Muscle of back (tissue), 13 donors: ENCODE measurements at places on chromosomes 16 and 17.
A peak's percentile ranks its signal among the peaks of the same experiment; 100 is the strongest.

DNA sequence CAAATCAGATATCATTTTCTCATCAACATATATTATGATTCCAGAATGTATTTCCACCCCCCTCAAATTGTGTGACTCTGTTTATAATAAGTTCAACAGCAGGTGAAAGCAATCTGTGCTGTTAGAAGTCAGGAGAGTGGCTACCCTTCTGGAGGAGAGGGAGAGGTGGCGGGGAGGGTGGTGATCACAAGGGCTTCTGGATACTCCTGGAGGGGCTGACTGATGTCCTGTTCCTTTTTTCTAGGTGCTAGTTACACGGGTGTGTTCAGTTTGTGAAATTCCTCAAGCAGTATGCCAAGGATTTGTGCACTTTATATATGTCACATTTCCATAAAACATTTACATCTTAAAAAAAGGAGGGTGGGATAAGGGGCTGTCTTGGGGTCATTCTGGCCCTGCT lies 119.1 kb downstream of the IRF8 start:
- DNase-seq = no peak

DNA sequence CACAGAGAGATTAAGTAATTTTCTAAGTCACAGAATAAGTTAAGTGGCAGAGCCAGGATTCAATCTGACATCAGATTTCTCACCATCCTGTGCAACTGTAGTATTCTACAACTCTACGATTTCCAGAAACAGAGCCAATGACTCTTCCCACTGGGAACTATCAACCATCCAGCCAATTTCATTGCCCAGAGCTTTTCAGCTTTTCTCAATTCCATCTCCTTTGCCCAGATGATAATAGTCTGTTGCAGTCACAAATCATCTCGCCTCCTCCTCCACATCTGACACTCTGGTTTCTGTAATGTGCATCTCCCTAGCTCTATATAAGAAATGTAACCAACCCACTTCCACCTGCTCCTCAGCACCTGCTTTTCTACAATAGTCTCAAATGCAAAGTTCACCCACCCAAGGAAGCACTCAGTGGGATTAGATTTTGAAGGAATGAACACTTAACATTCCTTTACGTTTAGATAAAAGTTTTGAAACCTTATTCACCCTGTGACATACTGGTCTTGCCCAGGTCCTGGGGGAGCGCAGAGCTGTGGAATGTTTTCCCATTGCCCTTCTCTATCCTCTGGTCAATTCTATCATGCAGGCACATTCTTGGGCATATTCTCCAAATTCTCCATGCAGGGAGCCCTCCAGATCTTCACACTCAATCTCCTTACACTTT lies 167.8 kb upstream of the ASIC2 start:
- DNase-seq = no peak

DNA sequence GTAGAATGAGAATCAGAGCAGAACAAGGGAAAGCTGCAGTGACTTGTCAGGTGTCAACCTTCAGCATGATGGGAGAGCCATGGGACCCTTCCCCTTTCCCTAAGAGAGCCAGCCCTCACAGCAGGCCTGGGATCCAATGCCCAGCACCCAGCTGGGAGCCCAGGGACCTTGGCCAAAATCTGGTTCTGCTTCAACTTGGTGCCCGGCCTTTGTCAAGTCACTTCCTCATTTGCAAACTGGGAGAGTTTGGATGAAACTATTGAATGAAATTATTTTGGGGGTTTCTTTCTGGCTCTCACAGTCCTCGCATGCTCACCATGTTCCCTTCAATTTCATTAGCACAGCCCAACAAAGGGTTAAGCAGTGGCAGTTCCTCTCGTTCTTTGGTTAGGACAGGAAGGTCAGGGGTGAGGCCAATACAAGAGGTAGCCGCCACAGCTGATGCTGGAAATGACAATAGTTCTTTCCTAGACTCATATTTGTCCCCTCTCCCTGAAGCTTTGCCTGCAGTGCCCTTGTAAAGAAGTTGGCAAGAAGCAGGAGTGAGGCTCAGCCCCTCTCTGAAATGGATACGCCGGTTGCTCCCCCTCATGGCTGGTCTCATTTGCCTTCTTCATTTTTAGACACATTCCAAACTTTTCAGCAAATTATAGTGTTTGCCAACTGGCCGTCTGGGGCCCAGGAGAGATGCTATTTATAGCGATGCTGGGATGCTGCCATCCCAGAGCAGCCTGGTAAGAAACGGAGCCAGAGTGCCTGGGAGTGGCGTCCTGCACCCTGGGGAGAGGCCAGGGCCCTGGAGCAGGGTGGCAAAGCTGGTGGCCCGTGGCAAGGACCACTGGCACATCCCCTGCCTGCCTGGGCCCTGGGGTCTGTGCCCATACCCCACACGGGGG lies 34.5 kb upstream of the MEOX1 start:
- no peak for DNase-seq

DNA sequence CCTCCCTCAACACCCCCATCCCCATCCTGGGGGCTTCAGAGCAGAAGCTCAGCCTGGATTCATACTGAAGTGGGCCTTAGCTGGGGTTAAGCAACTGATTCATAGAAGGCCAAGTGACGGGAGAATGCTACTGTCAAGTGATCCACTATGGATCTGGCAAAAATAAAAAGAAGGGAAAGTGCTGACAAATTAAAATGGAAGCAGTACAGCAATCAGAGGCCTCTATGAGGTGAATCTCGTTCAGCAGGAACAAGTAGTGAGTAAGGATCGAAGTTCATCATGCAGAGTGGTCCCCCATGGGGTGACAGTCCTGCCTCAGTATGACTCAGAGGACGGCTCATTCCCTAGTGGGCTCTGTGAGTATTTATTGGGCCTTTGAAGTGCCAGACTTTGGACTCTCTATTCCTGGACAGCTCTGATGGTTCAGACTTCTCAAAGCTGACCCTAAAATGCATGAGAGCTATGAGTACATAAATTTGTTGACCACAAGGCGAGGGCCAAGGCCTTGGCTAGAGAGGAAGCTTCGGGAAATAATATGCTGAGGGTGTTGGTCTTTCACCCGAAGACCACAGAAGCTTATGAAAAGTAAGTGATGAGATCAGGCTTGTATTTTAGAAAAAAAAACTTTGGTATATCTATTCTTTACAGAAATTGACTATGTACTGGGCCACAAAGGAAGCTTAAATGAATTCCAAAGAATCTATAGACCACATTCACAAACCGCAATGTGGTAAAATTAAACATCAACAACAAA lies 5.3 kb upstream of the NSMCE1 start:
- no peak for DNase-seq

DNA sequence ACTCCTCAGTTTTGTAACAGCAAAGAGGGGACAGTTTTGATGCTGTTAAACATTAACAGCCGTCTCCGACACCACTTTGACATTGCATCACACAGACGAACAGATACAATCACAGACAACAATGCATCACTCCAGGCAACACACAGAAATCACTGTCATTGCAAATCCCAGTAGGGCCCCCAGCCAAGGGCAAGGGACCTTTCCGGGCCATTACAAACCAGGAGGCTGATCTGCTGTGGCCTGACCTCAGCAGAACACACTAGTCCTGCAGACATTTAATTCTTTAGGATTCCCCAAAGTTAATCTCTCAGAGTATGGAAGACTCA lies 136.2 kb upstream of the RCVRN start:
- DNase-seq = no peak

DNA sequence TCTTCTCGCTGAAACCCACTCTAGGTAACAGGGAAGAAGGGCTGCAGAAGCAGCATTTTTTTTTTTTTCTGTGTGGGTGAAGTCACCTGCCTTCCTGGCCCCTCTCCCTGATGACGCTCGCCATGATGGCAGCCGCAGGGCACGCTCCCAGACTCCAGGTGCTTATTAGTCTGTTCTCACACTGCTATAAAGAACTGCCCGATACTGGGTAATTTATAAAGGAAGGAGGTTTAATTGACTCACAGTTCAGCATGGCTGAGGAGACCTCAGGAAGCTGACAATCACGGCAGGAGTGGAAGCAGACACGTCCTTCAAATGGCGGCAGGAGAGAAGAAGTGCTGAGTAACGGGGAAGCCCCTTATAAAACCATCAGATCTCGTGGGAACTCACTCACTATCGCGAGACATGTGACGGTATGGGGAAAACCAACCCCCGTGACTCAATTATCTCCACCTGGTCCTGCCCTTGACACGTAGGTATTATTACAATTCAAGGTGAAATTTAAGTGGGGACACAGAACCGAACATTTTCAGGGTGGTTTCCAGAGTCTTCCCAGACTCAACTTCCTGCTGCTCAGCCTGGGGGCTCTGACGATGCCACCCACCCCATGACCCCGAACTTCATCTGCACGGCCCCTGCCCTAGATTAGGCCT lies 34.9 kb upstream of the NLRP1 start:
- no peak for DNase-seq

GRCh38 chr17:29667969-29668368 lies 45.3 kb upstream of the CORO6 start:
- DNase-seq = no peak

DNA sequence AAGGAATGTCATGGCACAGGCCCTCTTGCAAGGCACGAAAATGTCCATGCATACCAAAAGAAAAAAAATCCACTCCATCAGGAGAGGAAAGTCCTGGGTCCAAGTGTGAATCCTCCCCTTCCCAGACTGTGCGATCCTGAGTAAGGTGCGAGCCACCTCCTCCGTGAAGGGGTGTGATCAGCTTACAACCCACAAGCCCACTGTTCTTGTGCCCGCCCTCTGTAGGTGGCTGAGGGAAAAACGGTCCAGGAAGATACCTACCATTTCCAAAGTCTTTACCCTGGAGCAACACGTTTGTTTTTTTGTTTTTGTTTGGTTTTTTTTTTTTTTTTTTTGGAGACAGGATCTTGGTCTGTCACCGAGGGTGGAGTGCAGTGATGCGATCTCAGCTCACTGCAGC lies 116.5 kb downstream of the ZNF423 start:
- no peak for DNase-seq

DNA sequence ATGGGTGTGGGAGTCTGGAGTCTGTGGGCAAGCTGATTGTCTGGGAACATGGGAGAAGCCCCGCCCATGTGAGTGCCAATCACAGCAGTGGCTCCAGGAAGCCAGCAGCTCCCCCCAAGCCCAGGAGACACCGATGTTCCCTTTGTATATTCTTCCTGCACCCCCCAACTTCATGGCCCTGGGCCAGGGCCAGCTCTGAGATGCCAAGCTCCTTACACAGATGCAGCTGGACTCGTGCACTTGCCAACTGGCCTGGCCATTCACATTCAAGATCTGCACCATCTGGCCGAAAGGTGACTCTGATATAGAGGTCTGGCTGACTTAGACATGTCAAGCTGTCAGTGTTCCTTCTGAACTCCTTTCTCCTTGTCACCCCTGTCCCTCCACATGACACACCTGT lies 50.5 kb downstream of the CACNG5 start:
- DNase-seq = no peak

DNA sequence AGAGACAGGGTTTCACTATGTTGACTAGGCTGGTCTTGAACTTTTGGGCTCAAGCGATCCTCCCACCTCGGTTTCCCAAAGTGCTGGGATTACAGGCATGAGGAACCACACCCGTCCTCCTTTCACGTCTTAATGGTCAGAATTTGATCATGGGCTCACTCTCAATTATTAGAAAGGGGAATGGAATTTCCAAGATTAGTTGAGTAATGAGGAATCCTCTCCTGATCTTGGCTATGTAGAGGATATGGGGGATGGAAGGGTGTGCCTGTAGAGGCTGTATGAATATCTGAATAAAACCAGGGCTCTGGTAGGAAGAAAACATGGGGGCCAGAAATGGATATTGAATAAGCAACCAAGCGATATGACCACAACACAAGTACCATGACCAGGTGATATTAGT lies 25.9 kb upstream of the SMURF2 start:
- no peak for DNase-seq

DNA sequence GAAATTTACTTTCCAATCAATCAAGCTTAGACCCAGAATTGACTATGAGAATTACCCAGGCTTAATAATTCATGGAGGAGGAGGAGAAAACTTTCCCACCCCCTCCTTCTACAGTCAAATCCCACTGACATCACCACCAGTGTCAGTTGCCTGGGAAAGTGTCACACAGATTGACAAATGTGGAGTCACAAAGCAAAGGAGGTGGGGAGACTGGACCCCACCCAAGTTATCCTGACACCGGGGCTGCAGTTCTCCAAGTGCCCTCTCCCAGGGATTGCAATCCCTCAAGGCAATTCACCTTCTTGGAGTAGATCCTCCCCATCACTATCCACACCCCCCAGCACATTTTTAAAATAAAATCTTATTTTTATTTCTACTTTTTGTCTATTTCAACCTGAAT lies 100.2 kb upstream of the CDH11 start:
- DNase-seq = peak; percentile 11

DNA sequence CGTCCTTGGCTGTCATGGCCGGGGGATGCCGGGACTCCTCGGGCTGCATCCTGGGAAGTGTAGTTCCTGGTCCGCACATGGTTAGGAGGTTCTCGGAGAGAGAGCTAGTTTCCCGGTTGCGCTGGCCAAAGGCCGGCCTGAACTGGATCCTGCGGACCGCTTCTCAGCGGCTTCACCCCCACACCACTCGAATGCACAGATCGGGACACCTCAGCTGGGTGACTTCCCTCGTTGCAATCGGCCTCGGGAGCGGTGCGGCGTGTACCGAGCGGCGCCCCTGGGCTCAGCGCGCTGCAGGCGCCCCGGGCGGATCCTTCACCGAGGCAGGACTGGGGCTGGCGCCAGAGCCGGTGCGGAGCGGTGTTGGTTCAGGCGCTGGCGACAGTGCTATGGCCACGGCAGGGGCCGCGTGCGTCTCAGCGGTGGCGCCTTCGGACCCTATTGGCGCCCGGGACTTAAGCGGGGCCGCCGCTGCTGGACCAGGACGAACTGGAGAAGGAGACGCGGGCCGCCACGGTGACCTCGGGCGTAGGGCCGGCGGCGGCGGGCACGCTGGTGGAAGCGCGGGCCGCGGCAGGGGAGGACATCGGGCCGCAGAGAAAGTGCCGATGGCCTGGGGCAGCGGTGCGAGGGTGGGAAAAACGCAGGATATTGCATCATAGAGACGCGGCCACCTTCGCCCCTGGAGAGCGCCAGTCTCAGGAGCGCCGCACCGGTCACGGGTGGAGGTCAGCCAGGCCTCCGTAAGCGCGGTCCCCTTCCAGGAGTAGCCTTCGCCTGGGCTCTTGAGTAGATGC lies 11.4 kb downstream of the ZNF629 start:
- DNase-seq = peak; percentile 84

GRCh38 chr16:85717393-85718152 lies 28.8 kb upstream of the GINS2 start:
- DNase-seq = peak; percentile 69

GRCh38 chr17:4080686-4081085 lies 62.1 kb downstream of the ZZEF1 start:
- DNase-seq = no peak

DNA sequence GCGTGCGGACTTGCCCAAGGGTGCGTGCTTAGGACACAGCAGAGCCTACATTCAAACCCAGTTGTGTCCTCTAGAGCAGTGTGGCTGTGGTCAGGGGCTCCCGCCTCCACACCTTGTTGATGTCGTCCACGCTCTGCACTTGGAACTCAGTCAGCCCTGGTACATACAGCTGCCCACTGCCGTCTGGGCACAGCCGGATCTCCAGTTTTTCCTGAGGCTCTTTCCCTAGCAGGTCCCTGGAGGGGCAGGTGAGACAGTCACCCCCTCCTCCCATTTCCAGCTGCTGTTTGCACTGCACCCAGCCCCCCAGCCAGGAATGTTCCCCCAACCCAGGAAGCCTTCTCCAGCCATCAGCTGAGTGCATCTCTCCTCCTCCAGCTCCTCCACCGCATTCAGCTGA lies 25.7 kb downstream of the KATNB1 start:
- DNase-seq = no peak

- no peak for DNase-seq
These were observed 20.2 kb upstream of the MON1B start for GRCh38 chr16:77170805-77171204.
